Activated T-cell treated with anti-CD3 and anti-CD28 coated beads, Interleukin-2, amount 50 U/mL, for 4 hours (primary cell): ENCODE measurements at places on chromosomes 1 and 21. TPM values are rescaled to one million over a fixed set of nuclear protein-coding genes. Genes with fewer than 3 reads are reported as not detected.

DNA sequence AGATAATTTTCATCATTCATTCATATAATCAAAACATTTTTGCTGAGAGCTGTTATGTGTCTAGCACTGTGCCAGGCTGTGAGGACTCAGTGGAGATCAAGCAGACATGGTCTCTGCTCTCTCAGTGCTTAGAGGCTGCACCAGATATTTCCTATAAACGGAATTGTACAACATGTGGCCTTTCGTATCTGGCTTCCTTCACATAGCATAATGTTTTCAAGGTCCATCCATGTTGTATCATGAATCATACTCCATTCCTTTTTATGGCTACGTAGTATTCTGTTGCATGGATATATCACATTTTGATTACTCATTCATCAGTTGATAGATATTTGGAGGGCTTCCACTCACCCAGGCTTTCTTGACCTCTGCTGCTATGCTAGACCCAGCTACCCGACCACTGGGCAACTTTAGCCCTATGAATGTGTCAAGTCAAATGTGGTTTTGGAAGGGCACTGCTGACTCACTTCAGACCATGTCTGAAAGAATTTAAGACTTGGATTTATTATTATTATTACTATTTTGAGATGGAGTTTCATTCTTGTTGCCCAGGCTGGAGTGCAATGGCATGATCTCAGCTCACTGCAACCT lies 18.5 kb downstream of the NCF2 start:
- DNase-seq: no peak

DNA sequence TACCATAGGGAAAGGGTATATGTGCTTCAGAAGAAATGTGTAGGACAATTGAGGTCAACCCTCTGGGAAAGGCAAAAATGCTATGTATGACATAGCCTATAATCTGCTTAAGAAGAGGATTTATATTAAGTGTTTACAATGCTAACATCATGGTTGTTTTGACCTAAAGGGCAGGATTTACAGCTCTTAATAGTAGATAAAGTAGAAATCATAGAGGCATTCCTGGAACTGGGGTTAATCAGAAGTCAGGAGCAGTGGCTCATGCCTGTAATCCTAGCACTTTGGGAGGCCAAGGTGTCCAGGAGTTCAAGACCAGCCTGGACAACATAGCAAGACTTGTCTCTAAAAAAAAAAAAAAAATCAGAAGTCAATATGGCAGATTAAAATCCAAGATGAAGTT lies 8.7 kb upstream of the RPL11 start:
- DNase-seq: no peak

CNIH3 gene
- 1.1 TPM for total RNA-seq

WDR4 gene
- 66.9 TPM for total RNA-seq

- peak; percentile 63 for DNase-seq
Measured at GRCh38 chr1:160261556-160261892, 825 bp downstream of the DCAF8 start.

GRCh38 chr1:1748686-1749321 lies 24.6 kb upstream of the CDK11A start:
- DNase-seq: no peak

LENEP gene
- total RNA-seq: 0.50 TPM

DNA sequence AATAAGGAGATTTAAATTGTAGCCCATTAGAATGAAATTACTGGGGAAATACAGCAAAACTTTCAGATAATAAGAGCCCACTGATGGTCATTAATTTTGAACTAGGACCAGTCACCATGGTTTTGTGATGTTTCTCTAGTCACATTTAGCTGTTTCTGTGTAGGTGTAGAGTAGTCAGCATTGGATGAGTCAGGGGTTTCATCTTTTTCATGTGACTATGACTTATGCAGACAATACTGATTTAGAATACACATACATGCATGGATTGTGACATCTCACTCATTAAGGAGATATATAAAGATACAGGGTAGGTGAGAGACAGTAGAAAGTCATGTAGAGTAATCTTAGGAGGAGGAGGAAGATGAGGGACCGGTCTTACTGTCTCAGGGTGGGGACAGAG lies 1192.7 kb downstream of the KCNT2 start:
- DNase-seq: no peak

- DNase-seq: no peak
Measured at GRCh38 chr1:157407917-157408525, 144.3 kb downstream of the FCRL5 start.

DNA sequence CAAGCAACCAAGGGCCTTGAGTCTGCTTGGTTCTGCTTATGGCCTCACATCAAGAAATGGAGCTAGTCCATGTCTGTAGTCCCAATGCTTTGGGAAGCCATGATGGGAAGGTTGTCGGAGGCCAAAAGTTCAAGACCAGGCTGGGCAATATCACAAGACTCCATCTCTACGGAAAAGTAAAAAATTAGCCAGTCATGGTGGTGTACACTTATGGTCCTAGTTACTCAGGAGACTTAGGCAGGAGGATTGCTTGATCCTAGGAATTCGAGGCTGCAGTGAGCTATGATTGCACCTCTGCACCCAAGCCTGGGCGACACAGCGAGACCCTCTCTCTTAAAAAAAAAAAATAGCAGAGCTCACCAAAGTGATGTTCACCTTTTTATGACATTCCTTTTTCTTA lies 80.1 kb upstream of the DNAJC6 start:
- no peak for DNase-seq

DNA sequence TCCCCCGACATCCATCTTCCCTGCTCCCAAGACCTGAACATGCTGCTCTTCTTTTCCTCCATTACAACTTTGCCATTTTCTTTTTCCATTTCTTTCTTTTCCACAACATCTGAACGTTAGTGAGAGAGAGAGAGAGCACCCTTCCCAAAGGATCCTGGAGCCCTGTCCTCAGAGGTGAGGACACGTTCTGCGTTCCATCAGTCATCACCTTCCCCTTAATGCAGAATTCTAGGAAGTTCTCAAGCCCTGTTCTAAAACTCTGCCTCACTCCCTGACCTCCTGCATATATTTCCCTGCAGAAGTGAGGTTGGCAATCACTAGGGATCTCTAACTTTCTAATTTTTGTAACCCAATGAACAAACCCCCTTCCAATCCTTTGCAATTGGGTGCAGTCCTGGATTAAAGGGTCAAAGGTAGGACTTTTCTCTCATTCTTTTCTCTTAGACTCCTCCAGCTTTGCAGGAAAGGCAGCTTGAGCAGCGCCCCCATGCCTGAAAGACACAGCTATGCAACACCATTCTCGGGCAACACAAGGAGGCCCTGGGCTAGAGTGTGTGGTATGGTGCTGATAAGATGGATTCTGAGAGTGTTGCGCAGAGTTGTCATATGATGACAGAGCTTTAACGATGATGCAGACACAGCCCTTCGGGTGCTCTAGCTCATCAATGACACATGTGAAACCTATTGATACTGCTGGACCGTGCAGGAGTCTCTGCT lies 59.2 kb upstream of the TNR start:
- no peak for DNase-seq

GRCh38 chr1:32393832-32394140 lies 455 bp downstream of the BSDC1 start:
- no peak for DNase-seq

DNA sequence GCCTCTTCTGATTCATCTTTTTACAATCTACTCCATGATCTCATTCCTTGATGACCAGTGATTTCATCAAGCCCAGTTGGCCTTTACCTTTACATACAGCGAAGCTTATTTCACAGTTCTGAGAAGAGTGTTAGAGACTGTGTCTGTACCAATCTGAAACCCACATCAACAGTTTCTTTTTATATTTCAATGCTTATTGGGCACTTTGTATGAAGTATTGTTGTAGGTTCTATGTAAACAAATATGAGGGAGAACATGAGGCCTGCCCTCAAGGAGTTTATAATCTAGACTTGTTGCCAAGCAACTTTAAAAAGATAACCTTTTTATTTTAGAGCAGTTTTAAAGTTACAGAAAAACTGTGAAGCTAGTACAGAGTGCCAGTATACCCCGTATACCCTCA lies 27.5 kb upstream of the RWDD3 start:
- DNase-seq: no peak

- no peak for DNase-seq
Measured at GRCh38 chr1:62796221-62796620, 12.3 kb downstream of the ATG4C start.

DNA sequence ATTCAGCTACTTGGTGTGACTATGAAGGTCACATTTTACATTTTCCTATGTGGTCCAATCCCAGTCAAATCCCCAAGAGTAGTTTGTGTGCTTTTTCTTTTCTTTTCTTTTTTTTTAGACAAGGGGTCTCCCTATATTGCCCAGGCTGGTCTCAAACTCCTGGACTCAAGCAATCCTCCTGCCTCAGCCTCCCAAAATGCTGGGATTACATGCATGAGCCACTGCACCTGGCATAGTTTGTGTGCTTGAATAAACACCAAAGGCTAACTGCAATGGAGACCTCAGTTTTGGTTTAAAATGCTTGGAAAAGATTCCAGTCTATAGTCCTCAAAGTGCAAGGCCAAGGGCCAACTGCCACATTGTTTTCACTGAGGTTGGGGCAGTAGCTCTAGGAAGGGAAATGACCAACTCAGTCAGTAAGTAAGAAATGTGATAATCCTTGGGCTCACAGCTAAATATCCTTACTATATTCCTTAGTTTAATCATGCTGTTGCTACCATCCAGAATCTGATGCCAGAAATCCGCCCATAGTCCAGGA lies 38.6 kb downstream of the EIF2B3 start:
- DNase-seq: no peak

CD84 gene
- total RNA-seq: 14.7 TPM

DNA sequence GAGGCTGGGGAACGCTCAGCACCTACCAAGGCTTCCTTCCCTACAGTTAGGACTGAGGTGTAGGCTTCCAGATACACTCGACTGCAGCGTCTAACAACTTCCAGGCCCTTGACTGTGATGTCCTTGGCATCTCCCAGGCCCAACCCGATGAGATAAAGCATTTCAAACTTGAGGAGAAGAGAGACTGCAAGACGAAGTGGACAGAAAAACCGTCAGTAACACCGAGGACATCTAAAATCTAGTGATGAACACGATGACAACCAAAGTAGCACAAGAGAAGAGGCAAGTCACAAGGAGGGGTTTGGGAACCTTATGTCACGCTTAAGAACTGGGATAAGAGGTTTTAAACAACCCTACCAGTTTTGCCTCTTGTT lies 314 bp downstream of the DPH5 start:
- no peak for DNase-seq

DNA sequence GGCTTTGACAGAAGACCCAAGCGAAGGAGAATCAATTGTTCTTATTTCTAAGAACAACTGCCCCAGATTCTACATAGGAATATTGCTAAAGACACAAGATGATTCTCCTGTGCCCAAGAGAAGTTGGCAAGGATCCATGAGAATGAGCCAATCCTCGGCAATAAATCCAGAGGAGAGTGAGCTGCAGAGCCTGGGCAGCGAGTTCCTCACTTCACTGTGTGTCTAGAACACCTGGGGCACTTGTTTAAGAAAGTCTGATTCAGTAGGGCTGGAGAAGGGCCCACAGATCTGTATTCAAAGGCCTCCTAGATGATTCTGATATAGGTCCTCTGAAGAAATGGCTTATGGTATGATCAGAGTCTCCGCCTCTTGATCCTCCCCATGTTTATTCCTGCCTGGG lies 31.8 kb downstream of the GADD45A start:
- DNase-seq: no peak

DNA sequence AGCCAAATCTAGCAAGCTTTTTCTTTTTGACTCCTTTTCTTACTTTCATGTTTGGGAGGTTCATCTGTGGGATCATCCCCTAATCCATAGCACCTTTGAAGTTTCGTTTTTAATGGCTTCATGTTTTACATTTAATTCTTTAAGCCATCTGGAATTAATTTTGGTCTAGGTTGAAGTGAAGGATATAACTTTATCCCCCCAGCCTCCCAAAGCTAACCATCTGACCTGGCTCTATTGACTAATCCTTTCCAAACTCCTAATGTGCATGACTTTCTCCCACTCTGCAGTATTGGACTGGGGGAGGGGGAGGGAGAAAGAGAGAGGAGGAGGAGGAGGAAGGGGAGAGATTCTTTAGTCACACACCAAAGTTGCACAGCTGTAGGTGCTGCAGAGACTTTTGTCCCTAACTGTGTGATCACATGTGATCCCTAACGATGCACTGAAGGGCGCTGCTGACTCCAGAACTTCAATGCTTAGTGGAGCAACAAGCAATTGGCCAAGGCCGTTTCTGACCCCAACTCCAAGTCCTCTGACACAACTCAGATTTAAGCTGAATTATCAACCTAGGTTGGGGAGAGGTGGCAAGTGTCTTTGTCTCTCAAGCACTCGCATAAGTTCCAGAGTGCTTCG lies 191.6 kb downstream of the HUNK start:
- DNase-seq: no peak

DNA sequence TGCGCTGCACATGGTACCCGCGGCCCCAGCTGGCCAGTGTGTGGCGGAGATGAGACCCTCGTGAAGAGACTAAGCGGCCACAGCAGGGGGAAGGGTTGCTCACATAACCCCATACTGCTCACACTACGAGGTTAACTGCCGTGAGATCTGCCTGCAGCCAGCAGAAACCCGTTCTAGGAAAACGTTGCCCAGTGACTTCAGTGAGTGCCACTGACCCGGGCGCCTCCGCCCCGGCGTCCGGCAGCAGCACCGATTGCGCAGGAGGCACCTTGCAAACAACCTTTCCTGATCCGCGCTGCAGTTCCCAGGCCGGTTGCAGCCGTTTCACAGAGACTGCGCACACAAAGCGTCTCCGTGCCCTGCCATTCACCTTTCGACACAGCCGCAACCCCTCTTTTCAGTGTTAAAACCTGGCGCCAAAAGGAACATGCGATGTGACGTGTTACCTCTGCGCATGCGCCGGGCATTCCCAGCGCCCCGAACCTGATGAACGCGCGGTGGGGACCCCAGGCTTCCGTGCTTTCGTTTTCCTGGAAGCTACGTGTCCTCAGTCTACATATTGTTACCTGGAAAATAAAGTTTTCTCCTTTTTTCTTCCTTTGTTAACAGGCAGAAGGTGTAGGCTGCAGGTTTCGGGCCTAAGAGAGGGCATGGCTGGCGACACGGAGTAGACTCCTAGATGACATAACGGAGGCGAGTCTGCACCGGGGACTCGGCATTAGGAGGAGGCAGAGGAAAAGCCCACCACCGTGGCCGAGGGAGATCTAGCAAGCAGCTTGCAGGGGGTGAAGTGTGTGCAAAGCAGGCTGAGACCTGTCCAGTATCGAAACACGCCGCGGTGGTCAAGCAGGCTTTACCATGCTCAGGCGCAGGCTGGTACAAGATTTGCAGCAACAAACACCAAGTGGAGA lies 8.9 kb downstream of the VPS26C start:
- DNase-seq: peak; percentile 72

FGR gene
- 0.08 TPM for total RNA-seq

DNA sequence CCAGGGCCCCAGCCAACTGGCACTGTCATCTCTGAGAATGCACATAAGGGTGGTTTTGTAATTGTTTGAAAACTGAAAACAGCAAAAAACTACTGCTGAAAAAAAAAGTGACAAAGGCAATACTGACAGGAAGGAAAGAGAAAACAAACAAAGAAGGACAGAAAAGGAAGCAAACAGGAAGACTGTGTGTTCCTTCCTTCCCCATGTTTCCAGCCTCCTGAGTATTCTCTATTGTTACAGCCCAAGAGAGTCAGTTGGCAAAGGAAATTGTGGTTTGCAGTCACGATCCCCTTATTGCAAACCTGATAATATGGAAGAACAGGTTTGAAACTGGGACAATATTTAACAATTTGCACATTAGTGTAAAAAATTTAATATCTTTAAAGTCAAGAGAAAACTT lies 1177.6 kb downstream of the PLA2G4A start:
- no peak for DNase-seq

DCST2 gene
- 0.08 TPM for total RNA-seq

PYHIN1 gene
- 5.2 TPM for total RNA-seq

- no peak for DNase-seq
Measured at GRCh38 chr1:38308780-38309179, 262.2 kb upstream of the POU3F1 start.

TBX19 gene
- 0.48 TPM for total RNA-seq

- DNase-seq: no peak
Measured at GRCh38 chr1:224245188-224245587, 62.1 kb downstream of the DEGS1 start.

NBPF6 gene
- total RNA-seq: not detected
